ENCODE measurements at places on chromosomes 12 and 14.

DNA sequence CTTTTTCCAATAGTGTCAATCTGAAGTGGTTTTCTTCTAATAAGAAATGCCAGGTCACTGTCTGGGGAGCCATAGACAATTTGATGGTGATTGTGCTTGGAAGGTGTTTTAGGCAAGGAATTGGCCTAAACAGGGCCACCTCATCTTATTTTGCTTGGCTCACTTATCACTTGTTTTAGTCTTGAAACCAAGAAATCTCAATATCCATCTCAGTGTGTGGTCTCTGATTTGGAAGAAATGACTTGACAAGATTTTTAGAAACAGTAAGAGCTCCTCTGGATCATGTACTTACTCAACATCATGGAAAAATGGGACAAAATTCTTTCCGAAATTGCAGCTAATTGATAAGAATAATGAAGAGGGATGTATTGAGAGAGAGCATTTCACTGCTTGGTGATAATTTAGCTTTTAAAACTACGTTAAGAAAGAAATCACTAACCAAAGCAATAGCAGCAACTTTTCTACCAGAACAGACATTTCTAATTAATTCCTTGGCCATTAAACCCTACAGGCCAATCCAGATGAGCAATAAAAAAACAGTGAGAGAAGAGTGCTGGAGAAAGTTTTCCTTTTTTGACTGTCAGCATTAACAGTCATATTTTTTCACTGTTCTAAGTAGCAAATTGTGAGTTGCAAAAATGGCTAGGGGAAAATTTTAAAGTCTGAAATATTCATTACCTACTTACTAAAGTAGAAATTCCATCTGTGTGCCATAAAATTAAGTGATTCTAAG, 157.3 kb downstream of the AEBP2 start:
- DNase-seq = no peak

GRCh38 chr12:64840119-64840518, 15.7 kb downstream of the TBC1D30 start:
- DNase-seq = no peak

DNA sequence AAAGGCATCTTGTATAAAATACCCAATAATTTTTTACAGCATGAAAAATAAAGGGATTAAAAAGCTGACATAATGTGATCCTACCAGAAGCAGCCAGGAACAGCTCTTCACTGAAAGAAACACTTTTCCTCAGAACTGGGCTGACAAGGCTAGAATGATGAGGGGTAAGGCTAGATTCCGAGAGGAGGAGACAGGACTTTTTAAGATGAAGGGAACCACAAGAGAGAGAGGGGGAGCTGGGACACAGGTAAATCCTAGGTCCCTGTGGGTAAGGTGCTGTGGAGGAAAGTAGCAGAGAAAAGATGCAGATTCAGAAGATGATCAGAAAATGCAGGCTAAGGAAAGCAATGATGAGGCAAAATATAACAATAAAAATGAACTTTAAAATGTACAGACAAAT, 29.5 kb downstream of the C2CD5 start:
- DNase-seq = no peak

DNA sequence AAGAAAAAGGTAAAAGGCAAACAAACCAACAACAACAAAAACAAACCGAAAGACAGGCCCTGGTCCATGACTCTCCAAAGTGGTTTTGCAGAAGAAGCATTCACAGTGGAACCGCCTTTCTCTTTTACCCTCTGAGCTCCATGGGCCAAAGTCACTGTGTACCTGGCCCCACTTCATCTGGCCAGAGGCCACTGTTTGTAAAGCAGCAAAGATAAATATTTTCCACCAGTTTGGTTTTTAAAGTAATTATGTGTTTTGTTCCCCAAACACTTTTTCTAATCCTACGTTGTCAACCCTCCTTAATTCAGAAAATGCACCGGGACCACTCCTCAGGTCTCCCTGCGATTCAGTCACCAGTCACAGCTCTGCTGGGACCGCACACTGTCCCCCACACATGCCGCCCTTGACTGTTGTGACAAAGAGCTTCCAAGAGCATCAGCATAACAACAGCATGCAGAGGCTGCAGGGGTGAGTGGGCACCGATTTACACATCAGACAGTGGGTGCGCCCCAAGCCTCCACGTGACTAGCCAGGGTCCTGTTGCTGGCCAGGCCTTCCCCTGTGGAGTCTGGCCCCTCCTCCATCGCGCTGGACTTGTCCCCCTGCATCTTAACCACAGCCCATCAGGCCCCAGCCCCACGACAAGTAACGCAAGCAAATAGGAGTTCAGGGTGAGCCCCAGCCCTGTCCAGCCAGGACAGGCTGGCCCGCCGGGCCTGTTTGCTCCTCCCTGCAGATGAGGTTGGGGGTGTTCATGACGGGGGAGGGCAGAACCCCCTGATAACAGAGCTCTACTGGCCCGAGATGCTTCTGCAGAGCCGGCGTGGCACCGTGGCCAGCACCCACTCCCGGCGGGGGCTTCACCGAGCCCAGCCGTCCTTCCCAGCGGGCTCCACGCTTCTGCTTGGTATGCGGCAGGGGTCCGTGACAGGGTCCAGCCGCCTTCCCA, 65.2 kb upstream of the DIO3 start:
- peak; percentile 5 for DNase-seq

GRCh38 chr12:66916189-66916588, 237.3 kb upstream of the GRIP1 start:
- DNase-seq = no peak

- DNase-seq = peak; percentile 29
Measured at GRCh38 chr14:67722293-67722692, 20.6 kb downstream of the RDH12 start.

GRCh38 chr12:76303989-76304460, 44.2 kb downstream of the BBS10 start:
- no peak for DNase-seq

DNA sequence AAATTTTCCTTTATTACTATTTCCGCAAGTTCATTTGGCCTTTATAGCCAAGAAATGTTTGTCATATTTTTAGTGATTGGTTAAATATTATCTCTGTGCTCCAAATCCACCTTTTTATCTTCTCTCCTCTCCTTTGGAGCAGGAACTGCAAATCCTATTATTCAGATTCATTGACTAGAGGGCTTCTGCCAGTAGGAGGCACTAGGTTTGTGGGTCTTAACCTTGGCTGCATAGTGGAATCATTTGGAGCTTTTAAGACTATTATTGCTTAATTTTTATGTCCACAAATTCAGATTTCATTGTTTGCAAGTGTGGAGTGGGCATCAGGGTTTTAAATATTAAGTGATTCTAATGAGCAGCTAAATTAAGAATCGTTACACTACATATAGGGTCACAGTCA, 75.3 kb upstream of the SYT10 start:
- no peak for DNase-seq

DNA sequence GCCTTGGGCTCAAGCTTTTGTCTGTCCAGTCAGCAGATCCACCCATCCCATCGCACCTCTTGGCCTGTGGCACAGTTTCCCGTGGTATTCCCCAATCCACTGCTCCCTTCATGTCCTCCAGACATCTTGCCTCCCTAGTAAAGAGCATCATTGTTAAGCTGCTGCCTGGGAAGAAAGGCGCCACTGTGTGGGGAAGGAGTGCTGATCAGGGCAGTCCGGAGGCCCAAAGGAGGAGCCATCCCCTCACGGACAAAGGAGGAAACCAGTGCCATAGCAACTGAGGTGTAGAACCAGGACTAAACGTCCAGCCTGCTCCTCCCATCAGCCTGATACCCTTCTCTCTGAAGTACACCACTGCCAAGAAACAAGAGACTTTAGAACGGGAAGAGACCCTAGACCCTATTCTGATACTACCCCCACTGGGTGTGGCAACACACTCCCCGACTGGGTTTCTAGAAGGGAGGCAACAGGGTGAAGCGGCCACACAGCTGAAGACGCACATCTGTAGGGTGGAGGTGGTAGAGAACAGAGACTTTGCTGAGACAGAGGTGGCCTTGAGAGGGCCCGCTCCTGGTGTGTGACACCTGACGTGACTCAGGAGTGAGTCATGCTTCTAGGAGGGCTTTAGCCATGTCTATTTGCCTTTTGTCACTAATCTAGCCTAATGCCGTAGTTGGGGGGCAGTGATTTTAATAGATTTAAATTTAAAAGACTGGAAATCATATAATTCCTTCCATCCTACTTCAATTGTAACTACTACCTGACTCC, 185.0 kb downstream of the DPF3 start:
- DNase-seq = no peak

DNA sequence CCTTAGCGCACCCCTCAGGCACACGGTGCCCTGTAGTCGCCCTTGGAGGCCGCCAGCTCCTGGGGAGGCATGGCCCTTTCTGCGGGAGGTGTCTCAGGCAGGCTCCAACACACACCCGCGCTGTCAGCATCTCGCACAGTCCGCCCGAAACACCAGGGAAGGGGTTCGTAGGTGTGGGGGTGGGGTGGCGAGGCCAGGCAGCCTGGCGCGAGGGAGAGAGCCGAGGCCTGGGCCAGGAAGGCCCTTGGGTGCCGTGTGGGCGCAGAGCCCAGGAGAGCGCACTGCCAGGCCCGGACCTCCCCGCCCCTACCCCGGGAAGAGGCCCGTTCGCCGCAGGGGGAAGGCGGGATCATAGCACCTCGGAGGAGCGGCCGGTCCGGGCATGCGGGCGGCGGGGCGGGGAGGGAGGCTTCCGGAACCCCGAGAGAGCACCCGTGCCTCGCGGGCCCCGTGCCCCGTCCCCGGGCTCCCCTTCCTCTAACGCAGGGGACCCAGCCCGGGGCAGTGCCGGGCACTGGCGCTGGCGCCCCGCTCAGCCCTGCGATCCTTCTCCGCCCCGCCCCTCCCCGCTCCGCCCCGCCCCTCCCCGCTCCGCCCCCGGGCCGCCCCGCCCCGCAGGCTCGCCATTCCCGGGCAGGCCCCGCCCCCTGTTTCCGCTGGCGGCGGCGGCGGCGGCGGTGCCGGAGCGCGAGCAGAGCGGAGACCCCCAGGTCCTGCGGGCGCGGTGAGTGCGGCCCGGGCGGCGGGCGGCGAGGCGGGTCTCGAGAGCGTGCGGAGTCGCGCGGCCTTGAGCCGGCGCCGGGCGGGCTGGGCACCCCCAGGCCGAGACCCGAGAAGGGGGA, at the start of gene TSPAN9:
Gene TSPAN9 (plus strand): TSS at position 650 of the 842 bp plus-strand sequence. CDS start 123,815 bp downstream, outside the sequence.
- DNase-seq = peak; percentile 93

DNA sequence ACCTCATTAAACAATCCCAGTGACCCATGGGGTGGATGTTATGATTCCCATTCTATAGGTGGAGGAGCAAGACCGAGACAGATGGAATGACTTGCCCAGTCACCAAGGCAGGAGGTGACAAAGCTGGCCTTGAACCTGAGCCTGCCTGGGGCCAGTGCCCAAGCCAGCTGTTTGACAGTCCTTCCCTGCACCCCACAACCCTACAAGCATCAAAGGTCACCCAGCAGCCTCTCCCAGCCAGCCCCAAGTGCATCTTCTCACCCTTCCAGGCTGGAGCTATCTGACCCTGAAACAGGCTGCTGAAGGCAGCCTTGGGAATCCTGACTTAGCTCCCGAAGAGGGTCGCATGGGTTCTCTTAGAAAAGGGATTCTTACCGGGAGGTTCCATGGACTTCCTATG, 20.3 kb downstream of the MMAB start:
- DNase-seq = no peak

DNA sequence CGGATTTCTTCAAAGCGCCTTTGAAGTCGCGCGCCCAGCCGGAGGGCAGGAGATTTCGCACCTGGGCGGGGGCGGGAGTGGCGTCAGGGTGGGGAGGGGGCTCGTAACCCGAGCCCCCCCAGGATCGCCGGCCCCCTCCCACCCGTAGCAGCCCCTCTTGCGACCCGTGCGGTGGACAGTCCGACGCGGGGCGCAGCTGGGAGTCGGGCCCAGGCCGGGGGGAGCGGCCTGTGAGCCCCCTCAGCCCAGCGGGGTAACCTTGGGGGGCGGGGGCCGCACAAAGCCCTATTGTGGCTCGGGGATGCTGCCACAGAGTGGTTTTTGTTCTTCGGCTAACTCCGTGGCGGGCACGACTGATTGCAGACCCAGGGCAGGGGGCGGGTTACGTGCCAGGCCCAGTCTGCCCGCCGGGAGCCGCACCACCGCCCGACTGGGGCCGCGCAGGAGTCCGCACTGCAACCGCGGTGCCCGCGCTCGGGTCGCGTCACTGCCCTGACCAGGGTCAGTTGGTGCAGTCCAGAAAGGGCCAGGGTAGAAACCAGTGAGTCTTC, 4.2 kb upstream of the AAAS start:
- DNase-seq = no peak

DNA sequence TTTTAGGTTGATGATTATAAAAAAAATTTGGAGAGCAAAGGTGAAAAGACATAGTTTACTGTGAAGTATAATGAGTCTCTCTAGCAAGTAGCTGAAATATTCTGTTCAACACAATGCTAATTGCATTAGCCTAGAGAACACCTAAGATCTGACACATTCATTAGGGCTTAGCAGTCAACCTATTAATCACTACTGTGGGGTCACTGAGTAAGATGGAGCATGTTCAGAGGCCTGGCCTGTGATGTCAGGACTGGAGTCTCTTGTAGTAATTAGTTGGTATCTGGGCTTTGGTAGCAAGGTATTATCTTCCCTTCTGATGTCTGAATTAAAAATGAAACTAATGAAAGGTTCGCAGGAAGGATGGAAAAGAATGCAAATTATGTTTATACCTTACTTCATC, 112.7 kb downstream of the SLC16A7 start:
- no peak for DNase-seq

DNA sequence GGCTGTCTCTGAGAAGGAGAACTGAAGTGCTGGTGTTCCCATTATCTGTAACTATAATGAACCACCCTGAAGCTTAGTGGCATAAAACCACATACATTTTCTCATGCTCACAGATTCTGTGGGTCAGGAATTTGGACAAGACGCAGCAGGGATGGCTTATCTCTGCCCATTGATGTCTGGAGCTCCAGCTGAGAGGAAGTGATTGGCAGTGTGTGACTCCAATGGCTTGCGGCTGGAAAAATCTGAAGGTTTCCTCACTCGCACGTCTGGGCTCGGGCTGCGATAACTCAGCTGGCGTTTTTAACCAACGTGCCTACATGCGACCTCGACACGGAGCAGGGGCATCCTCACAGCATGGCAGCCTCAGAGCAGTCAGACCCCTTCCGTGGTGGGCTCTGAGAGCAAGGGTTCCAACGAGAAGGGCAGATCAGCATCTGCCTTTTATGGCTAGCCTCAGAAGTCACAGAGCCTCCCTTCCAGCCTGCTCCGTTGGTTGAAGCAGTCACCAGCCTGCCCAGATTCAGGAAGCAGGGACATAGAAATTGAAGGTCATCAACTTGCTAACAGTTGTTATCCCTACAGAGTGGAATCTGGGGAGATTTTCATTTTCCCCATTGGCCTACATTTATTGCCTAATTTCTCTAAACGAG, 143.3 kb upstream of the BCL2L14 start:
- no peak for DNase-seq

- DNase-seq = no peak
Measured at GRCh38 chr12:74626397-74626796, 88.8 kb downstream of the ATXN7L3B start.

DNA sequence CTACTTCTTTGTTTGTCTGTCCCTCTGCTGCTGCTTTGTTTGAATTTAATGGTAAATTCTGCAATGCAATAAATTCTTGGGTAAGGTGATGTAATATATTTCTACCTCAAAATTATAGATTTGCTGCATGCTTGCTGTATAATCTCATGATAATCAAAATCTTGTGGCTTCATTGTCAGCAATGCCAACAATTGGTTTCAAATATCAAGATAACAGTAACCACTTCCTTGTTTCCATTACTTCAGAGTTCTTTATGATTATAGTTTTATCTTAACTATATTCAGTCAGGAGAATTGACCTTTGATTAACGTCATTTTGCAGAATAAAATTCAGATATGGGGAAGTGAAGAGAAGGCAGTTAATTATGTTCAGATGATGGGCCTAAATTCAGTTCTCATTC, 30.2 kb upstream of the RNU6-8 start:
- no peak for DNase-seq

GRCh38 chr12:92504594-92504981, 198.2 kb upstream of the PLEKHG7 start:
- DNase-seq = no peak

Data from D721Med (cell line).